ENCODE measurements at places on chromosomes 6 and 20.

DNA sequence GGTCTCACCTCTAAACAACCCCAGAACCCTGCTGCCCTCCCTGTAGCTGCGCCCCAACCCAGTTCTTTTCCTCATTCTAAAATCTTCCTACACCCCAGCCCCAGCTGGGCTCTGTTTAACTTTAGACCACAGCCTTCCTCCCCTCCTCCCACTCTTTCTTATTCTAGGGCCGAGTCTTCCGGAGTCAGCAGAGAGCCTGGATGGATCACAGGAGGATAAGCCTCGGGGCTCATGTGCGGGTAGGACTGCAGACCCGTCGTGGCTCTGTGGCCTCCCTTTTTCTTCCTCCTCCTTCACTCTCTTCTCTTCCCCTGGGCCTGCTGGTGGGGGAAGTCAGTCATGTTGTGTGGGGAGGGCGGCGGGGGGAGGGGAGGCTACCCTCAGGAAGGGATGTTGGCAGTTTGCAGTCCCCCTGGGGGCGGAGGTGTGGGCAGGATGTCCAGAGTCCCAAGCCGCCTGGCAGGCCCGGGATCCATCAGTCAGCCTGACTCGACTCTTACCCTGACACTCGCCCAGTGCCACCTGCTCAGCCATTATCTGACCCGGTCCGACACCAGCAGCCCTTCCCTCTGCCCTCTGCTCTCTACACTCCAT, 8.1 kb downstream of the CAPN11 start:
- DNase-seq: no peak

- DNase-seq: no peak
These were observed 370.8 kb upstream of the JAG1 start for GRCh38 chr20:11044561-11044960.

DNA sequence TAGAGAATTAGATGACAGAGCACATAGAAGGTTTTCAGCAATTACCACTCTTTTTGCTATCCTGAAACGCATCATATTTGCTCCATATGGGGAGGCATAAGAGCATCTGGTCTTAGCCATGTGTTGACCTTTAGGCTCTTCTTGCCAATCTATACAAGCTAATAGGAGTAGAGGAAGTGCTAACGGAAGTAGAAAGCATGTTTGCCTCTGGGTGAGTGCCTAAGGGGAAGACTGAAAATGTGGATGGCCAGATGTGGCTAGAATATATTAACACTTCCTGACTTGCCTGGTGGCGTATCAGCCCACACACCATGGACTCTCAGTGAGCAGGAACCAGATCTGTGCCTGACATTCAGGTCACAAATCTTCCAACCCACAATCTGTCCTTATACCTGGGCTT, 136.3 kb downstream of the LRRC1 start:
- no peak for DNase-seq

GRCh38 chr20:5061213-5061612, 58.5 kb downstream of the PCNA start:
- no peak for DNase-seq

DNA sequence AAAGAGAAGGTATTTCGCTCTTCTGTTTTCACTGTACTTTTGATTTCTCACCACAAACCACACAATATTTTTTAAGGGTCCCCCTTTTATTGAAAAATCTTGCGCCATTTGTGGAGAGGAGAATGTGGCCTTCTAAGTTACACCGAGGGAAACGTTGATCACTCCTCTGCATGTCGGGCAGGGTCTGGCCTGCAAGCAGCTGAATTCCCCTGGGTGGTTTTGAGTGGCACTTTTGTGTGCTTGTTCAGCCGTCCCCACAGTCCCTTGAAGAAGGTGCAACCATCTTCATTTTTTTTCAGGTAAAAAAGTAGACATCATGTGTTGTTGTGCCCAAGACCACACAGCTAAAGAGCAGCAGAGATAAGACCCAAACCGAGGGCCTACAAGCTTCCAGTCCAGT, 6.1 kb downstream of the GPR31 start:
- DNase-seq: no peak

DNA sequence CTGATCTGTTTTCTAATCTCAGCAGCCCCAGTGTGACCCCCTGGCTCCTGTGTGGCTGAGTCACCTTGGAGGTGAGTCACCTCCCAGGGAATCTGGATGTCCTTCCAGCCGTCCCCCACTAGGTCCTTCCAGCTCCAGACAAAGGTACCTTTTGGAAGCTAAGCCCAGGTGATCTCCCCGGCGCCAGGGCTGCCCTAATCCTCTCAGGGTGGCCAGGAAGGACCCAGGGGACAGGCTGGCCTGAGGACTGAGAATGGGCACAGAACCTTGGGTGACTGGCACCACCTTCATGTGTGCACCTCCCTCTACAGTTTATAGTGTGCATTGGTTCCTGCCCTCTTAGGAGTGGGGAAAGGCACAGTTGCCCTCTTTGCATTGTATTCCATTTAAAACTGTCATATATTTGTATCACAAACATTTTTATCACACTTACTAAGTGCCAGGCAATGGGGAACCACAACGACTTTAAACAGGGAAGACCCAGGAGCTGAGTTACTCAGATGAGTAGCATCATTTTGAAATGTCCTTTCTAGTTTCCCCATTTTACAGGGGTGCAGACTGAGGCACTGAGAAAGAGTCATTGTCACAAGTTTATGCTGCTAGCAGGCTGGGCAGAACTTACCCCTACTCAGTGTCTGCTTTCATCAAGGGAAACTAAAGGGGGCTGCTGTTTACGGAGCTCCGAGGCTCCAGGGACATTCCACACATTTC, 2.6 kb upstream of the BPIFB4 start:
- no peak for DNase-seq

DNA sequence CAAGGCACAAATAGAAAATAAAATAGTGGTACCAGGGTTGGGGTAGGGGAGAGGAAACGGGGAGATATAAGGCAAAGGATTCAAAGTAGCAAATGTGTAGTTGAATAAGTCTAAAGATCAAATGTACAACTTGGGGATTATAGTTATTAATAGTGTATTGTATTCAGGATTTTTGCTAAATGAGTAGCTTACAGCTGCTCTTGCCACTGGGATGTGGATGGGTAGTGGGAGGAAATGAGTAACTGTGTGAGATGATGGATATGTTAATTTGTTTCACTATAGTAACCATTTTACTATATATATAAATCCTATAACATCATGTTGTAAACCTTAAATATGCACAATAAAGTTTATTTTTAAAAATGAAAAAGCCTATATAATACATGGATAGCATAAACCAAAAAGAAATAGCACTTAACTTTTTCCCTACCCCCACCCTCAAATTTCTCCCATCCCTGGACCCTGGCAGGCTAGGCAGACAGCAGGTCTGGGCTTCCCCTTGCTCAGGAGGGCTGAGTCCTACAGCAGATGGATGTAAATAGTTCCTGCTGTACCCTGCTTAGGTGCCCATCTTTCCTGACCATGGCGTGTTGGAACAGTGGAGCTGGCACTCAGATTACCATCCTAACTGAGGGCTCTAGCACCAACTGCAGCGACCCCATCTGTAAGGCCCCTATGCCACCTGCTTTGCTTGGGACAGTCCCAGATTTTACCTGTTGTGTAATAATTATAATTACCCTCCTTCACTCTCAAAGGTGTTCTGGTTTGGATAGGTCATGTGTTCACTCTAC, 28.6 kb upstream of the PBOV1 start:
- DNase-seq: no peak

GRCh38 chr6:27810768-27811450, 101.3 kb downstream of the OR2B2 start:
- DNase-seq: no peak

- no peak for DNase-seq
These were observed 6.2 kb upstream of the CD93 start for GRCh38 chr20:23092384-23092756.

GRCh38 chr6:27312950-27313271, 838 bp upstream of the POM121L2 start:
- no peak for DNase-seq

DNA sequence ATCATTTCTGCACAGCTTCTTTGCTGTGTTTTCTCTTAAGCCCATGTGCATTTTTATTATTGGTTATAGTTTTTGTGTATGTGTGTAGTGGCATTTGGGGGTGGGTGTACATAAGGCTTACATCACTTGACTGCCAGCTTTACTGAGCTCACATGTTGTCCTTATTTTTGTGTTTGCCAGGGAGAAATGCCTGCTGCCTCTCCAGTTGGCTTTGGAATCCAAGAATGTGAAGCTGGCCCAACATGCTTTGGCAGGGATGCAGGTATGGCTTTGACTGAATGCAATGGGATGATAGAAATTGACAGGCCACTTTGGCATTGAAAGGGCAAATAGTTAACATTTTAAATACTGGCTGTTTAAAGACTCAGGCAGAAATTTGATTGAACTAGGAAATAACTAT, 11.4 kb downstream of the PBOV1 start:
- DNase-seq: no peak

GRCh38 chr20:49593466-49594142, 25.7 kb upstream of the PTGIS start:
- DNase-seq: no peak

GRCh38 chr6:67854098-67854497, 781.0 kb upstream of the ADGRB3 start:
- DNase-seq: no peak

DNA sequence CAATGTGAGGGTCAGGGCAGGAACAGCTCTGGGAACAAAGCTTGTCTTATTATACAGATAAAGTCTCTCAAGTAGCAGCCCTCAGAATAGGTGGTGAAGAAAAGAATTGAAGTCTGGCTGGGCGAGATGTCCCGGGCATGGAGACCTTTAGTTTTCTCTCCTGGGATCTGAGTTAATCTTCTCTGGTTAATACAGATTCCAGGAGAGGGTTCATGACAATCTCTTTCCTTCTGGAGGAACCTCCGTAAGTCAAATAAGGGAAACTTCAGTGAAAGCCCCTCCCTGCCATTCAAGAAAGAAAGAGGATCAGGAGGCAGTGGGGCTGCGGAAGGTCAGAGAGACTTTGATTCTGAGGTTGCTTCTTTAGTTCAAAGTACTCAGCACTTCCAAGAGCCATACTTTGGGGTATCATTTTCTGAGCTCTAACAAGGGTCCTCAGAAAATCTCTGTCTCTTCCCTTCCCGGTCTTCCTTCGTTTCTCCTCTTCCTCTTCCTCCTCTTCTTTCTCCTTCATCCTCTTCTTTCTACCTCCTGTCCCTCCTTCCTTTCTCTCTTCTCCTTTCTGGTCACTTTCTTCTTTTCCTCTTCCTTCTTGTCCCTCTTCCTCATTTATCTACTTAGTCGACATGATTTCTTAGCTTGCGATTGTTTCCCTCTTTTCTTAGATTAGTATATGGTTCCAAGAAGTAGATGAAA, 4.6 kb upstream of the ZNF184 start:
- no peak for DNase-seq

- no peak for DNase-seq
These were observed 140.8 kb downstream of the PTPRK start for GRCh38 chr6:128379577-128379976.

GRCh38 chr6:108739496-108740330, 108.5 kb upstream of the ARMC2 start:
- DNase-seq: no peak

- no peak for DNase-seq
These were observed 419.3 kb upstream of the HS3ST5 start for GRCh38 chr6:114762145-114762544.

- no peak for DNase-seq
These were observed 18.9 kb downstream of the RFX6 start for GRCh38 chr6:116895935-116896334.

DNA sequence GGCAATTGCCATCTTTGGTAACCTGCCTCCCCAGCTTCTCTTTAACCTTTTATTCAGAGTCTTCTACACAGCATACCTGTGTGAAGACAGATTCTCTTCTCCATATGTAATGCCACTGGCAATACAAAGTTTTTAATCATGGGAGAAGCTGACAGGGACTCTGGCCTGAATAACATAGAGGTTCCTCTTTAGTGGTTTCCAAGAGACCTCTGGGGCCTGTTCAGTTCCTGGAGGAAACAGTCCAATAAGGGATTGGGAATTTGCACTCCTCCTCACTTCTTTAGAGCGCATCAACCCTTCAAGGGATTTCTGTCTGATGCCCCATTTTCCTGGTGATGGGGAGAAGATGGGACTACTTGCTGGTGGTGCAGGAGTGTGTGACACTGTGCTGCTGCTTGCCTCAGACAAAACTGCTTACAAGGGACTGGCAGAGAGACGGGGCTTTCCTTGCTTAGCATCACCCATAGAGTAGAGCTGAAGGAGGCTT, 1.4 kb downstream of the RIMS1 start:
- no peak for DNase-seq

DNA sequence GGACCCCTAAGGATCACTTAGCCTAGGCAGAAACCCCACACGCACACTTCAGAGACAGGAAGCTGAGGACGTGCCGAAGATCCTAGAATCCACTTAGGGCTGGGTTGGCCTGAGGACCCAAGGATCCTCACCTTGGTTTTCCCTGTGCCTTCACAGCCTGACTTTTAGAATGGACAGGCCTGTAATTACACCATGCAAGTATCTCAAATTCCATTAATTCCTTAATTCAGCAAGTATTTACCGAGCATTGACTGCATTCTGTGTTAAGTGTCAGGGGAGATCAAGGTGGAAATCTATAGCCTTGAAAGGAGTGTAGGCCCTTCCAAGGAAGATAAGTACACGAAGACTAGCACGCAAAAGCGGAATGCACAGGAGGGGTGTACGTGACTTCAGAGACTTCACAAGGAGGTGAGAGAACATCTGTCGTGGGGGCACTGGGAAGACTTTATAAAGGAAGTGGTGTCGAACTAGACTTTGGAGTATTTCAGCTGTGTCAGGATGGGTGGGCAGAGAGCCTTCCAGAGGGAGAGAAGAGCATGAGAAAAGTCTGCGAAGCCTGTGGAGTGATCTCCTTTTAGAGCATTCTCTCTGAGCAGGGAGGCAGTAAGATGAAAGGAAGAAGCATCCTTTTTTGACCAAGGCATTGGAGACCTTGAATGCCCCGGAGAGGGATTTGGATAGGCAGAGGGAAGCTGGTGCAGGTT, 4.0 kb downstream of the DSP start:
- no peak for DNase-seq

GRCh38 chr20:4043329-4043728, 28.0 kb upstream of the RNF24 start:
- no peak for DNase-seq

DNA sequence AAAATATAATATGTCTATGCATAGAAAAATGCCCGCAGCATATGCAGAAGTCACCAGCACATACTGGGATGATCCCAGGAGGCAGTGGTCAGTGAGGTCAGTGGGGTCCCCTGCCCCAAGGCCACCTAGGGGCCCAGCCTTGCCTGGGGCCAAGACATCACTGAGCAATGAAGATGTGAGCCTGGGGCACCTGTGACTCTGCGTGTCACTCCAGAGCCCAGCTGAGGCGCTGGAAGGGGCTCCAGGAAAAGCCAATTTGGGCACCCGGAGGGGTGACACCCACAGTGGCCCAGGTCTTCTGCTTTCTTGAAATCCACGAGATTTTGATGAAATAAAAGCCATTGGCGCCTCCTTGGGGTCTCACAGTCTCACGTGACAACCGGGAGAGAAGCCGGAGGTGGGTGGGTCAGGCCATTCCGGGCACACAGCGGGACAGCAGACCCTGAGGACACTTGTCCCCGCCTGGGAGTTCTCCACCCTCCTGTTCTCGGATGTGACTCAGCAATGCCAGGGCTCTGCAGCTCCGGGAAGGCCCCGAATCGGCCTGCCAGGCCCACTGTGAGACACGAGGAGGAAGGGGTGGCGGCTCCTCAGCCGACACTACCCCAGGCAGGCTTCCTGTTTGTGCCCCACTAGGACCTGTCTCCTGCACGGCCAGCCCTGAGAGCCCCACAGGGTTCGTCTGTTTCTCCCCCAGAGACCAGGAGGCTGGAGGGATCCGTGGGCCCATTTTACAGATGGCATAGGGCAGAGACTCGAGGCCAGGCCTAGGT, 24.4 kb upstream of the SLCO4A1 start:
- DNase-seq: peak; percentile 81
